Left ventricle myocardium inferior (tissue), 1 donor: ENCODE measurements at places on chromosomes 2 and 18. TPM values are rescaled to one million over a fixed set of nuclear protein-coding genes. Genes with fewer than 3 reads are reported as not detected.

The CDH19 gene
- total RNA-seq = 13.0 TPM

The GKN1 gene
- total RNA-seq = not detected

The VWC2L gene
- not detected for total RNA-seq

The NYAP2 gene
- not detected for total RNA-seq

DNA sequence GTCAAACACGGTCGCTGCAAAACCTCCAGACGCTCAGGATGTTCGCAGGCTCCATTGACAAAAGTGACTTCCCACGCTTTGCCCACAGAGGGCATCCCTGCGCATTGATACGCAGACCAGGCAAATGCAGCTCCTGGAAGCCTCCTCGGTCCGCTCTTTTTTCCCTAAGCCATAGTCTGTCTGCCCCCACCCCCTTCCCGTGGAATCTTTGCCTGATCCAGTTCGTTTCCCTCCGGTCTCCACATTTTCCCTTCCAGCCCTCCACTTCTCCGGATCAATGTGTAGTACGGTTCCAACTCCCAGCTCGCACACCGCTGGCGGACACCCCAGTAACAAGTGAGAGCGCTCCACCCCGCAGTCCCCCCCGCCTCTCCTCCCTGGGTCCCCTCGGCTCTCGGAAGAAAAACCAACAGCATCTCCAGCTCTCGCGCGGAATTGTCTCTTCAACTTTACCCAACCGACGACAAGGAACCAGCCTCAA, at the start of gene DCC:
Gene DCC, plus strand, starts transcription at position 307 of the 481 bp plus-strand sequence. CDS start 591 bp downstream, outside the sequence.
- no peak for DNase-seq

The FAHD2A gene
- 32.4 TPM for total RNA-seq

The DRC1 gene
- not detected for total RNA-seq

The DAPL1 gene
- total RNA-seq = not detected

- DNase-seq = no peak
These were observed 38.8 kb upstream of the CAVIN2 start for GRCh38 chr2:191885650-191886049.

DNA sequence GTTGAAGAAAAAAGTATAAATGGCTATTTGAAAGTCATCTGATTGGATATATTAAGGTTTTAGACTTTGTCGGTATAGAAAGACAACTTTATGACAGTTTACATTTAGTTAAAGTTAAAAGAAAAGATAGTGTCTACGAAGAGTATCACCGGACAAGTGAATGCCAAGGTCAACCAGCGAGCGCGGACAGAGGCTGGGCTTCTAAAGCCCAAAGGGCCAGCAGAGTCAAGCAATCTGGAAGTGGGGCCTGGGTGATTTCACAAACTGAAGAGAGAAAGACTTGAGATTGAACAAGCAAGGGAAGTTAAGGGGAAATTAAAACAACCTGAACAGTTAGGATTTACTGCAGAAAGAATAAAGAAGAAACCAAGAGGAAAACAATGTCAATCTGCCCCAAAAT, 16.3 kb downstream of the ZNF521 start:
- no peak for DNase-seq

GRCh38 chr18:31774962-31775361, 14.3 kb upstream of the SLC25A52 start:
- no peak for DNase-seq

DNA sequence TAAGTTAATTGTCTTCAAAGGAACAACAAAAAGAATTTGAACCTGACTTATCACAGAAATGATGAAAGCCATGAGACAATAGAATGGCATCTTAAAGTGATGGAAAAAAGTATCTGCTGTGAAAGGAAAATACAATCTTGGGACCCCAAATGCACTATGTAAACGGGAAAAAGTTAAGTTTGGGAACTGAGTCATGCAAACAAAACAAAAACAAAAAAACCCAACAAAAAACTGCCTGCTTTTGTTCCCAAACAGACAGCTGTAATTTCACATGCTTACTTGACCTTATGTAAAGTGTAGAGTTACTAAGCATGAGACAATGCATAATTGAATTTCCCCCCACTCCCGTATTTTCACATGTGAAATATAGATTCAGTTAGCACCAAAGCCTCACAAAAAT, 122.1 kb upstream of the RBMS1 start:
- no peak for DNase-seq

The DAW1 gene
- 0.19 TPM for total RNA-seq

GRCh38 chr2:61183795-61184194, 21.8 kb downstream of the C2orf74 start:
- DNase-seq = no peak

- DNase-seq = no peak
These were observed 338.7 kb downstream of the CDH2 start for GRCh38 chr18:27838225-27838624.

DNA sequence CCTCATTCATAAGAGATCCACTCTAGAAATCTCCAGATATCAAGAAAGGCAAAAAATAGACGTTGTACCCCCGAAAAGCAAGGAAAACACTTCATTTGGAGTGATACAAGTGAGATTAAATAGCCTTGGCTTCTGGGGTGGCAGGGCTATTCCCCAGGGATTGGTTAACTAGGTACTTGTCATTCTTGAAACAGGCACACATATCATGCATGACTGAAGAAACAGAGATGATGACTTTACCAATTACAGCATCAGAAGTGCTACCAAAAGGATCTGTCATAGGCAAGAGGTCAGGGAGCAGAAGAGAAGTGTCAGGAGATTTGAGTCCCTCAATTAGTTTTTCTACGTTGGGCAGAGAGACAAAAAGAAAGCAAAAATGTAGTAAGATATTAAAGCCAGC, 45.2 kb upstream of the NFU1 start:
- DNase-seq = no peak

GRCh38 chr2:25161055-25161781, 7.2 kb downstream of the POMC start:
- DNase-seq = peak; percentile 76

The SERPINB12 gene
- not detected for total RNA-seq

- DNase-seq = peak; percentile 2
These were observed 223.5 kb downstream of the HDAC4 start for GRCh38 chr2:239177325-239177724.

DNA sequence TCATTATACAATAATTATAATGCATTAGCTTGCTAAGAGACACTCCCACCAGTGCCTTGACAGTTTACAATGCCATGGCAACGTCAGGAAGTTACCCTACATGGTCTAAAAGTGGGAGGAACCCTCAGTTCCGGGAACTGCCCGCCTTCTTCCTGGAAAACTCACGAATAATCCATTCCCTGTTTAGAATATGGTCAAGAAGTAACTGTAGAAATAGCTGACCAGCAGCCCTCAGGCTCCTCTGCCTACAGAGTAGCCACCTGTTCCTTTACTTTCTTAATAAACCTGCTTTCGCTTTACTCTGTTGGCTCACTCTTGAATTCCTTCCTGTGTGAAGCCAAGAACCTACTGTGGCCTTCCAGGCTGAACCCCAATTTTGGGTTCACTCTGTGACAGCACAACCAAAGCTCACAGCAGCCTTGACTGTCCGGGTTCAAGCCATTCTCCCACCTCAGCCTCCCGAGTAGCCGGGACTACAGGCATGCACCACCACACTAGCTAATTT, 20.0 kb upstream of the PTPN2 start:
- DNase-seq = peak; percentile 35

DNA sequence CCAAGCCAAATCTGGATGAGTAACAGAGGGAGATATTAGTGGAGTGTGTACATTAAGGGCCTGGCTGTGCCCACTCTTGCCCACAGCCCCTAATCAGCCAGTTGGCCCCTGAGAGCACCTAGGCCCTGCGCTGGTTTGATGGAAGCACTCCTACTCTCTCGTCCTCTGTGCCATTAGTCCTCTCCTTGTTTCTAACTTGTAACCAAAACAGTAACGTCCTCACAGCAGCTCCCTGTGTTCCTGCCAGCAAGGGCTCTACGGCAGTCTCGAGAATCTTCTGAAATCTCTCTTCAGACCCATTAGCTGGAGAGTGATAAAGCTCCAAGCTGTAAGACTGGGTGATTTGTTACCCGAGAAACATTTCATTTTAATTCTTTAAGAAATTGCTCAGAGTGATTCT, 76.1 kb downstream of the LRRC30 start:
- DNase-seq = no peak

- no peak for DNase-seq
These were observed 220.5 kb downstream of the CYP26B1 start for GRCh38 chr2:71926876-71927756.

- no peak for DNase-seq
These were observed 73.8 kb upstream of the TWIST2 start for GRCh38 chr2:238774071-238774470.

GRCh38 chr2:235135990-235136561, 184.3 kb downstream of the SH3BP4 start:
- peak; percentile 78 for DNase-seq

The PARD3B gene
- total RNA-seq = 9.1 TPM

- peak; percentile 25 for DNase-seq
These were observed 119.2 kb upstream of the ACVR1C start for GRCh38 chr2:157747695-157748370.

The TRIM43 gene
- not detected for total RNA-seq

The ARHGAP15 gene
- total RNA-seq = 7.0 TPM

DNA sequence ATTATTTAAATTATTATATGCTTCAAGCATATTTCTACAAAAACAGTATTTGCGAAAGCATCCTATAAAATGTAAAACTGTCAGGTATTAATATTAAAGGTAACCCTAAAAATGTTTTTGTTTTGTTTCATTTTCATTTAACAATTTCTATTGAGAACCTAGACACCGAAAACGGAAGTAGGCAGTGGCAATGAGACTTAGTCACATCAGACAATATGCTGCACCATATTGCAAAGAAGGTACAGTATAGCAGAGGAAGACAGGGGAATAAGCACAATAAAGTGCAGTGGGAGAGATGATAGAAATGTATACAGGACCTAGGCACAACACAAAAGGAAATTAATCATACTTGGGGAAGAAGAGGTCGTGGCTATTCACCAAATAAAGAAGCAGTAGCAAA, 12.2 kb downstream of the SCN1A start:
- no peak for DNase-seq

DNA sequence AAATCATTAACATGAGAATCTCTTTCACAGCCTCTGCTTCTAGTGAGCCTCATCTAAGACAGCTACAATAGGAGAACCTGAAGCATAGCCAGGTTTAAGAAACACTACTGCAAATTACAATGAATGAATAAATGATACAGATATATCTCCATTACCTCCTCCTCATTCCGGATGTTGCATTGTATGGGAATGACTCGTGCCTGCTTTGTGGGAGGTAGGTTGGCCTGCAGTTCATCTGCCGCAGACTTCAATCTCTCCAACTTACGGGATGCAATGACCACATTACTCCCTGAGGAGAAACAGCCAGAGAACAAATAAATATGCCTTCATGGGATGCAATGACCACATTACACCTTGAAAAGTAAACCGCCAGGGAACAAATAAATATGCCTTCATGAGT, 15.4 kb downstream of the PECR start:
- DNase-seq = no peak

DNA sequence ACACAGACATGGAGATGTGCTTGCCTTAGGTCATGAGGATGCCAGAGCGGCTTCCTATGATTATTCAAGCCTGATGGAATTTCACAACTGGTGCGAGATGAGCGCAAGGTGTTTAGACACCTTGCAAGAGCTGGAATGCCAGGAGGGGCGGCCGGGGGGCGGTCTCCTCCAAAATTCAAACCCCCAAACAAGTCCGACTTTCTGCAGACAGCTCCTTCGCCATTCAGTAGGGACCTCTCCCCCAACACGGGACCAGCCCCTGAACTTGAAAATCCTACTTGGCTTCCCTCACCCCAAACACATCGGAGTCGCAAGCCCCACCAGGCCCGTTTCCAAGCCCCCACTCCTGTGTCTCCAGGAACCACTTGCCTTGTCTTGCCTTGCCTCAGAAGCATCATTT, 64.8 kb upstream of the ID2 start:
- no peak for DNase-seq

- DNase-seq = no peak
These were observed 151.1 kb upstream of the UBE2E3 start for GRCh38 chr2:180829261-180829660.

- no peak for DNase-seq
These were observed 509.2 kb upstream of the SPHKAP start for GRCh38 chr2:228690681-228691080.

- no peak for DNase-seq
These were observed 77.0 kb downstream of the PRKCE start for GRCh38 chr2:45728458-45728942.

GRCh38 chr2:240121675-240122074, 14.4 kb downstream of the COPS9 start:
- no peak for DNase-seq

DNA sequence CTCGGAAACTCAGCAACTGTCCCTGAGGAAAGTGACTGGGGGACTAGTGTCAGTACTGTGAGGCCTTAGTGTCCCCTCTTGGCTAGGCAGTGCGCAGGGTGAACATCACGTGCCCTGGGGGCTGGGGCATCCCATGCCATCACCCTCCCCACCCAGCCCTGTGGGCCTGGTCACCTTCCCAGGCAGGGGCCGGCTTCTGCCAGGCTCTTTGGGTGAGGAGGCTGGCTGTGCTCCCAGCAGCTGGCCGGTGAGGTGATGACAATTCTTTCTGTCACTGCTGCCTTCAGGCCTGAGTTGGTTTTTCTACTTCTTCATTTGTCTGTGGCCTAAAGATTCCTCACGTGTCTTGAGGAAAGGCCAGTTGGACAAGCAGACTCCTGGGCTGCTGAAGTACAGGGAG, 180.8 kb downstream of the KLHL29 start:
- peak; percentile 68 for DNase-seq

- no peak for DNase-seq
These were observed 133.7 kb downstream of the COL6A3 start for GRCh38 chr2:237280229-237280628.

GRCh38 chr2:193566886-193567285, 1372.2 kb upstream of the TMEFF2 start:
- no peak for DNase-seq

- no peak for DNase-seq
These were observed 25.7 kb upstream of the FAM178B start for GRCh38 chr2:97011977-97012569.

The STON1 gene
- 6.9 TPM for total RNA-seq

The RGPD4 gene
- not detected for total RNA-seq
